ENCODE measurements at places on chromosomes 6 and 20.

- DNase-seq = no peak
Measured at GRCh38 chr20:51386586-51386985, 155.9 kb downstream of the NFATC2 start.

GRCh38 chr6:138592749-138593123 lies 93.4 kb upstream of the NHSL1 start:
- no peak for DNase-seq

GRCh38 chr20:58028123-58028522 lies 200.3 kb downstream of the ANKRD60 start:
- DNase-seq = no peak

DNA sequence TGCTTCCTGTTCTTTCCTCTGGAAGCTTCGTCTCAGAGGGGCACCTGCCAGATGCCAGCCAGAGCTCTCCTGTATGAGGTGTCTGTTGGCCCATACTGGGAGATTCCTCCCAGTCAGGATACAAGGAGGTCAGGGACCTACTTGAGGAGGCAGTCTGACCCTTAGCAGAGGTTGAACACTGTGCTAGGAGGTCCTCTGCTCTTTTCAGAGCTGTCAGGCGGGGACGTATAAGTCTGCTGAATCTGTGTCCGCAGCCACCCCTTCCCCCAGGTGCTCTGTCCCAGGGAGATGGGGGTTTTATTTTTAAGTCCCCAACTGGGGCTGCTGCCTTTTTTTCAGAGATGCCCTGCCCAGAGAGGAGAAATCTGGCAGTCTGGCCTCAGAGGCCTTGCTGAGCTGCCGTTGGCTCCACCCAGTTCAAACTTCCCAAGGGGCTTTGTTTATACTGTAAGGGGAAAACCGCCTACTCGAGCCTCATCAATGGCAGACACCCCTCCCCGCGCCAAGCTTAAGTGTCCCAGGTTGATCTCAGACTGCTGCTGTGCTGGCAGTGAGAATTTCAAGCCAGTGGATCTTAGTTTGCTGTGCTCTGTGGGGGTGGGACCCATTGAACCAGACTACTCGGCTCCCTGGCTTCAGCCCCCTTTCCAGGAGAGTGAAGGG lies 326.7 kb downstream of the BCKDHB start:
- DNase-seq = no peak

DNA sequence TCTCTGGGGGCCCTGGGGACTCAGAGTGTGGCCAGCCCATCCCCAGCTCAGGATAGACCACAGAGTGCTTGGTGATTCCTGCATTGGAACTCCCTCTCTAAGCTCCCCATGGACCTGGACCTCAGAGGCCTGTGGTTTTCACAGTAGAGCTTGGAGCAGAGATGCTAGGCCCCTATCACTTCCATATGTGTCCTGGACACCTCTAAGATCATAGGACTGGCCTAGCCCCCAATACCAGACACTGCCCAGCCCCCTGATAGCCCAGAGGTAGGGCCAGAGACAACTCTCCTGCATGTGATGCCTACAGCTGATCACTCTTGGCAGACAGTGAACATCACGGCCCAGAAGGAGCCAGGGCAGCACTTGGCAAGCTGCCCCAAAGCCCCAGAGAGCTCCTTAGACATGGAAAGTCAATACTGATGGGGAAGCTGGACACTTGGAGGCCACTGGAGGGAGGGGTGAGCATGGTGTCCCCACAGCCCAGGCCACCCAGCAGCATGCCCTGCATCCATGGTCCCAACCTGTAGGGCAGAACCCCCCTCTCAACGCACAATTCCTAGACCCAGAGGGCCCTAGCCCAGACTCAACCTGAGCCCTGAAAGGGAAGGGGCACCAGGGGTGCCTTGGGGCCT lies 27.1 kb downstream of the UBD start:
- no peak for DNase-seq

DNA sequence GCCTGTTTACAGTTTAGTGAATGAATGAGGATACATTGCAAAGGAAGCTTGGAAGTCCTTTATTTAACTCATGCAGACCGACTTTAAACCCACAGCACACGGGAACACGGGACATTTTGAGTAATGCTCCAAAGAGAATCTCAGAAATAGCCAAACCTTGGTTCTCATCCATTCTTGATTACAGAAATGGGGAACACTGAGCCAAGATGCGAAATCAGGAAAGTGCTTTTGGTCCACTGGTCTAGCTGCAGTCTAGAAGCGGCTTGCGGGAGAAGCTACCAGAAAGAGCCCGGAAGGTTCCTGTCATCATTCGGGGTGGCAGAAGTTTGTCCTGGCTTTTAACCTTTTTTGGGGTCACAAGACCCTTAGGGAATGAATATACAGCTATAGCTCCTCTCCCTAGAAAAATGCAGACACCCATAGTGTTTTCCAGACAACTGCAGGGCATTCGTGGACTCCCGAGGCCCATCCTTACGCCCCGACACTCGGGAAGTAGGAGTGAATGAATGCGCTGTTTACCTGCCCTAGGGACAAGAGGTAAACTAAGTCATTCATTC lies 475 bp upstream of the TMEM181 start:
- DNase-seq = no peak

- no peak for DNase-seq
Measured at GRCh38 chr6:169473663-169474062, 220.0 kb upstream of the THBS2 start.

DNA sequence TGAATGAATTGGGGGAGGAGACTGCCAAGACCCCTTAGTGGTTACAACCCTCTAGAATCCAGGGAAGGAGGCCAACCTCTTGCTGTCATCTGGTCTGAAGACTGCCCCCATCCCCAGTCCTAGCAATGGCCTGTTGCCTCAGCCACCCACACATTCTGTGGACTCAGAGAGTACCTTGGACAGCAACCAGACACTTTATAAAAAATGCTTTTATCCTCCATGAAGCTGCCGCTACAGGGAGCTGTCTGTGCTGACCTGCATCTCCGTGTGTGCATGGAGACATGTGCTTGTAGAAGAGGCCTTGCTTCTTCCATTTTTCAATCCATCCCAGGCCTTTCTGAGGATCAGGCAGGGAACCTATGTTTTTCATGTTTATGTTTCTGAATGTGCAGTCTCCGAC lies 15.2 kb downstream of the CDH22 start:
- no peak for DNase-seq

DNA sequence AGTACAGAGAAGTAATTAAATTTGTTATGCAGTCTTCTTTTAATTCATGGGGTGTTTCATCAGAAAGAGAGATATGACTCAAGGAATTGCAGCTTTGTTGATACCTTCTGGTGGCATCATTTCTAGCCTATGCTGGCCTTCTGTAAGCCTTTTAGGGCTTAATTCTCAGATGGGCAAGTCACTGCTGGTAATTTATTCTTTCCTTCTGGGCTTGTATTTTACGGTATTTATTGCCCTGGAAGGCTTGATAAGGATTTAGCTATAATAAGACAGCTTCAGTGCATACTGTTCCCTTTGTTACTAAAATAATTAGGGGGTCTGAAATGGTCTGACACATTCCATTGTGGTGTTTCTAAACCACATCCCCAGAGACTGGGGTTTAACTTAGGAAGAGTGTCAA lies 57.9 kb upstream of the EMILIN3 start:
- DNase-seq = no peak

DNA sequence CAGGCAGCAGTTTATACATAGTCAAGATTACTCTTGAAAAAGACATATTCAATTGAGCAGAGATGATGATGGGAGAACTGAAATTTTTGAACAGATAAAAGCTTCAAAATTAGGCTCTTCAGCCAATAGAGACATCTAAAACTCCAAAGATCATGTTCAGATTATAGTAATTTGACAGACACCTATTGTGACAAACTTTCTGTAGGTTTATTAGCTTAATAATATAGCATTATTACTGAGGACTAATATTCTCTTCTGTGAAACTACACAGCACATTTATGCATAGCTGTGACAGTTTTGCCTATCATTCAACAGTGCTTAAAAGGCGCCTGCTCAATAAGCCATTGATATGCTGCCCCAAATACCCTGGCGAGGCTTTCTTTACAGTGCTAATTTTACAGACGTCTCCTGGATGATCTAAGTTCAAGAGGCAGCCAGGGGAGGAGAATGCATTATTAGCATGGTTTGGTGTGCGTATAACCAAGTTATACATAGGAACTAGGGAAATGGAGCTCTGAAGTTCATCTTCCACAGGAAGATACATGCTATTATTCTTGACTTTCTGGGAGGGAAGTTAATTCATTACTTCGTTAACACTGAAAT lies 21.5 kb downstream of the PLAGL1 start:
- DNase-seq = no peak

DNA sequence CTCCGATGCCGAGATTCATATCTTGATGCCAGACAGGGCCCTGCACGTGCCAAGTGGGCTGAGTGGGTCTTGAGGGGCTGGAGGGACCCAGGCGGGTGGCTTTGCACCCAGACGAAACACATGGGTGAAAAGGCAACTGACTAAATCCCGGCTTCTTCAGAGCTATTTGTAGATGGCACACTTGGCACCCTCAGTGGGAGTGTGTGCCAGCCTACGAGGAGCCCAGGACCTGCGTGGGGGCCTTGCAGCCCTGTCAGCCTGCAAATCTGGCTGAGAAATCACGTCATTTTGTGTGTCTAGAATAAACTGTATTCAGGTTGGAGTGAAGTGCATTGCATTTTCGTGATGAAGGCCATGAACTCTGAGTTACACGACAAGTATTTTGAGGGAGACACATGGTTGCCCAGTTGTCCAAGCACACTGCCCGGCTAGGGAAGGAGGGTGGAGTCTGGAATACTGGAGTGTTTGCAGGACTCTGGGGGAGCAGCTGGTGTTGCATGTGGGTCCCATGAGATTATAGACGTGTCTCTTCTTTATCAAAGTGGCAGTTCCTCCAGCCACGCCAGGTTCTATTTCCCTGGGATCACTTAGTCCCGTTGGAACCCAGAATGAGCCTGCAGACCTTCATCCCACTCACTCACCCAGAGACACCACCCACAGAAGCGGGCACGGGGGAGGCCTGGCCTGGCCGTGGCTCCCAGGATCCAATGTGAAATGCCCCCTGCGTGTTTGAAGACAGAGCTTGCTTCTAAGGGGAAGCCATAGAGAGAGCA lies 60.2 kb downstream of the DLL1 start:
- peak; percentile 3 for DNase-seq

- DNase-seq = no peak
Measured at GRCh38 chr20:62127799-62128198, 5.5 kb downstream of the LSM14B start.

DNA sequence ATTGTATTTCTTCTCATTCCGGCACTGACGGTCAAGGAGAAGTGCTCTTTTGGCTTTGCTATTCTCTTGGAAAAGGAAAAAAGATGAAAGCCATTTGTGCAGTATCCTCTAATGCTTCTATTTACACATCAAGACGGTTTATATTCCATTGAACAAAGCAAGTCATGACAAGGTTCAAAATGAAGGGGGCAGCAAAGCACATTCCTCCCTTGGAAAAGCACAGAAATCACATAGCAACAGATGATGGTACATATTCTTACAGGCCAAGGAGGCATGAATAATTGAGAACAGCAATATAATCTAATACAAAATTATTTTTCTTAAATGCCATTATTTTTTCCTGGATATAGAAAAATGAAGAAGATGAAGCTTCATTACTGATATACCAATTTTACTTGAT lies 508.2 kb upstream of the JAG1 start:
- no peak for DNase-seq

GRCh38 chr6:8027965-8028651 lies 36.1 kb downstream of the BLOC1S5 start:
- DNase-seq = no peak

GRCh38 chr20:57398901-57399535 lies 7.8 kb downstream of the RBM38 start:
- no peak for DNase-seq

DNA sequence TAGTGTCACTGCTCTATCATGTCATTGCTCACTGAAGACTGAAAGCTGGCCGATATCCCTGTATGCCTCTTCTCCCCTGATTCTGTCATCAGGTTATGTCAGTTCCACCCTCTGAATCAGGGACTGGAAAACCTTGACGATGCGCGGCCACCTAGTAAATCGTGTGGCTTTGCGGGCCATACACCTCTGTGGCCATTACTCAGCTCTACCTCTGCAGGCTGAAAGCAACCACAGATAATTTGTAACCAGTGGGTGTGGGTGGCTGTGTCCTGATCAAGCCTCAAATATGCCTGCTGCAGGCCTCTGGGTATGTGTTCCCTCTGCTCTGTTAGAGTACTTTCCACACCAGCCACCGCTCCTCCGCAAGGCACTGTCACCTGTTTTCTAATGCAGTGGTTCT lies 105.2 kb downstream of the GMPR start:
- DNase-seq = no peak

DNA sequence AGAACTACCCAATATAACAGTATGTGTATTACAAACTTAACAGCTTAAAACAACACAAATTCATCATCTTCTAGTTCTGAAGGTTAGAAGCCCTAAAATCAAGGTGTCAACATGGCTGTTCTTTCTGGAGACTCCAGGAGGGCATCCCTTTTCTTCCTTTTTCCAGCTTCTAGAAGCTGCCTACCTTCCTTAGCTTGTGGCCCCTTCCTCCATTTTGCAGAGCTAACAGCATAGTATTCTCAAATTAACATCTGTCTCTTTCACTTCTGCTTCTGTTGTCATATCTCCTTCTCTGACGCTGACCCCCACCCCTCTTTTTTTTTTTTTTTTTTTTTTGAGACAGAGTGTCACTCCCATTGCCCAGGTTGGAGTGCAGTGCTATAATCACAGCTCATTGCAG lies 52.8 kb upstream of the AKIRIN2 start:
- no peak for DNase-seq

DNA sequence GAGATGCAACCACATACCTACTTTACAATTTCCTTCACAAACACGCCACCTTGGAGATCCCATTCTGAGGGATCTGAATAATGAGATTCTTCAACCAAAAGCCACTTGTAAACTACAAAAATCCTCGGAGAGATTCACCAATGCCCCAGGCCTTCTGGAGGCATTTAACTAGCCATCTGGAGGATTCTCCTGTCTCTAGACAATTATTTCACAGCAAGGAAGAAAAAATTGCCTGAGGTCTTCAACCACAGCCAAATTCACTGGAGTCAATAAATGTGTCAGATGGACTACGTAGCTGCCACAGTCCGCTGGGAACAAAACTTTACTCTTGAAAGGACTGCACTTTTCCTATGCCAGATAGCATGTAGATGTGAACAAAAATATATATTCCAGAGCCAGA lies 19.0 kb upstream of the DCDC2 start:
- DNase-seq = no peak

DNA sequence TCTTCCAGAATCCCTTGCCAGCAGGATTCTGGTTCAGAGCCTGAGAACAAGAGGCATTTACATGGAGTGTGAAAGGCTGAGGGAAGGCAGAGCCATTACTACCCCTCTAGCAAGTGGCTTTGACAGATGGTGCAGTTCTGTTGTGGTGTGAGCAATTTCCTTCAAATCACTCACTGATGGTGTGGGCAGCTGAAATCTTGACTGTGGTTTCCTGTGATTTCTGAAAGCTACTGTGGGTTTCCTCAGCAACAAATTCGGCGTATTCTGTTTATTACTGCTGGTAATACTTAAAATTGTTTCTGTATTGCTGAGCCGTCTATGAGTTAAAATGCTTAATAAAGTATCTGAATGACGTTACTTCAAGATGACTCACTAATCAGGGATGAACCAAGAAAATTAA lies 181.5 kb upstream of the TCF21 start:
- DNase-seq = peak; percentile 54
